ENCODE measurements at places on chromosomes 6 and 20. TPM values are rescaled to one million over a fixed set of nuclear protein-coding genes. Genes with fewer than 3 reads are reported as not detected.

PKIB gene
- total RNA-seq: 1.2 TPM

GPLD1 gene
- total RNA-seq: 4.0 TPM

ADGRF5 gene
- 24.5 TPM for total RNA-seq

CDSN gene
- total RNA-seq: not detected

ZNF831 gene
- 1.3 TPM for total RNA-seq

CLVS2 gene
- 0.17 TPM for total RNA-seq

ARFGAP1 gene
- total RNA-seq: 40.8 TPM

PPIL6 gene
- total RNA-seq: 2.2 TPM

LINC00237 gene
- total RNA-seq: not detected

CCN6 gene
- total RNA-seq: not detected

POU3F2 gene
- total RNA-seq: not detected

MUC21 gene
- not detected for total RNA-seq

SLC22A3 gene
- total RNA-seq: 20.3 TPM

OXT gene
- not detected for total RNA-seq

NFKBIL1 gene
- 33.8 TPM for total RNA-seq

HSPA12B gene
- total RNA-seq: 8.9 TPM

ENPP1 gene
- 35.2 TPM for total RNA-seq

KCNQ5 gene
- total RNA-seq: 2.1 TPM

OR12D3 gene
- not detected for total RNA-seq

MYH7B gene
- total RNA-seq: 0.42 TPM

ACSS1 gene
- total RNA-seq: 75.3 TPM

Data from esophagus muscularis mucosa (tissue), 4 donors.